ENCODE measurements at places on chromosomes 12 and 14. TPM values are rescaled to one million over a fixed set of nuclear protein-coding genes. Genes with fewer than 3 reads are reported as not detected.

GRCh38 chr12:5520037-5520436 lies 88.1 kb downstream of the NTF3 start:
- H3K4me1 ChIP-seq, result peaks cover 22% of the 10 kb centered on the region
- DNase-seq, result no peak
- no peak overlapping the region for H3K27ac ChIP-seq

- peak; percentile 74 for DNase-seq
- no peak overlapping the region for H3K27ac ChIP-seq
- no peaks in the 10 kb centered on the region for H3K36me3 ChIP-seq
Measured at GRCh38 chr12:2691006-2691344, 103.8 kb upstream of the FKBP4 start.

DNA sequence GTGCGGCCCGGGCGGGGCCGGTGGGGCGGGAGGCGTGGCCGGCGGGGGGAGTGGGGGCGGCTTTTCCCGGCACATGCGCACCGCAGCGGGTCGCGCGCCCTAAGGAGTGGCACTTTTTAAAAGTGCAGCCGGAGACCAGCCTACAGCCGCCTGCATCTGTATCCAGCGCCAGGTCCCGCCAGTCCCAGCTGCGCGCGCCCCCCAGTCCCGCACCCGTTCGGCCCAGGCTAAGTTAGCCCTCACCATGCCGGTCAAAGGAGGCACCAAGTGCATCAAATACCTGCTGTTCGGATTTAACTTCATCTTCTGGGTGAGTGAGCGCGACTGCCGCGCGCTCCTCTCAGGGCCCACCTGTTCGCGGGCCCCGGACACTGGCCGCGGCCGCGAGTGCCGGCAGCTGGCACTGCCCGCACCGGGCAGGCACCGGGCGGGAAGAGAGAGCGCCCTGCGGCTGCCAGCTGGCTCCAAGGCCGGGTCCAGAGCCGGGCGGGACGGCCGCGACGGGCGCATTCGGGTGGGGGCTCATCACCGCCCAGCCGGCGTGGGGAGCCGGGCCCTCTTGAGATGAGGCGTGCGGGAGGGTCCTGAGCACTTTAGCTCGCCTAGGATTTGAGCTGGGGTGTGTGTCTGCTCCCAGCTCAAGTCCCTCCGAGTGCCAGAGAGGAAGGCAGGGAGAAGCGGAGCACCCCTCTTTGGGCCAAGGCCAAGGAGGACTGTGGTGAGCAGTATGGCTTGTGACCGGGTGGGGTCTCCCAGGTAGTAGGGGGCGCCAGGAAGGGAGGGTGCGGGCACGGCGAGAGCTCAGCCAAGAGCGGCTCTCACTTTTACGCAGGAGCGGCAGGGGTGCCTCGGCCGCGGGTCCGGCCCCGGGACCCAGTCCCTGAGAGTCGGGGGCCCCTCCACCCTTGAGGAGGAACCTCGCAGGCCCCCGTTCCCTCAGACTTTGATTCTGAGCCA lies at the start of gene CD9:
Gene CD9, plus strand, starts transcription at position 145 of the 957 bp plus-strand sequence. Its CDS starts 100 bp downstream, at position 245.
- H3K4me3 ChIP-seq, result peak within 1 kb of the TSS; percentile 65
- H3K4me1 ChIP-seq, result peaks cover 38% of the 10 kb centered on the region
- peaks cover 71% of the 10 kb centered on the region for H3K27me3 ChIP-seq
- no peaks in the 10 kb centered on the region for H3K36me3 ChIP-seq
- peak; percentile 63 for DNase-seq

- DNase-seq, result no peak
- no peak overlapping the region for H3K27ac ChIP-seq
- peaks cover 4% of the 10 kb centered on the region for H3K4me1 ChIP-seq
- no peaks in the 10 kb centered on the region for H3K27me3 ChIP-seq
Measured at GRCh38 chr12:130457215-130457614, 119.5 kb downstream of the PIWIL1 start.

GRCh38 chr12:6964605-6965025 lies 5.8 kb downstream of the PHB2 start:
- no peak for DNase-seq
- peaks cover 27% of the 10 kb centered on the region for H3K4me1 ChIP-seq
- H3K36me3 ChIP-seq, result no peaks in the 10 kb centered on the region
- no peak overlapping the region for H3K4me3 ChIP-seq

DNA sequence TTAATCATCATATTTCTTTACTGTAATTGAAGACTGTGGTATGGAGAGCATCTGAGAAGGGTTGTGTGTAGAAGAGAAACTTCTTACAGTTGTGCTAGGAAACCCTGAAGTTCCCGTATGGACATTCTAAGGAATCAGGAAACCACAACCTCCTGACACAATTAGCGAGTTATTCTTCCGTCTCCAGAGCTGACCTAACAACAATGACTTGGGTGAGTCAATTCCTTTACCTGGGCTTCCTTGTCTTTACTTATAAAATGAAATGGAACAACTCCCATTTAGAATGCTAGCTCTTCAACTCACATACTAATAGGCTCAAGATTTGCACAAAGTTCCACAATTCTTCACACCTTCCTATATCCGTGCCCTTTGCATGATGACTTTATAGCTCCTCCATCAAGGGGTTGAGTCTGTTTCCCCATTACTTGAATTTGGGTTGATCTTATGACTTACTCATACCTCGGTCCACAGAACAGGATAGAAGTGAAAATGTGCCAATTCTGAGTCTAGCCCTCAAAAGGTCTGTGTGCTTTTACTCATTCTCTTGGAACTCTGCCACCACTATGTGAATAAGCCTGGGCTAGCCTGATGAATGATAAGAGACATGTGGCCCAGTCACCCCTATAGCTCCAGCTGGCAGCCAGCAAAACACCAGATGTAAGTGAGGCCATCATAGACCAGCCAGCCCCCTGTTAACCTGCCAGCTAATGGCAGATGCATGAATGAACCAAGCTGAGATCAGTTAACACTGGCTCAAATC lies 459.4 kb downstream of the ETNK1 start:
- H3K27ac ChIP-seq, result no peak overlapping the region
- no peaks in the 10 kb centered on the region for H3K36me3 ChIP-seq
- DNase-seq, result no peak
- H3K4me3 ChIP-seq, result no peak overlapping the region

DNA sequence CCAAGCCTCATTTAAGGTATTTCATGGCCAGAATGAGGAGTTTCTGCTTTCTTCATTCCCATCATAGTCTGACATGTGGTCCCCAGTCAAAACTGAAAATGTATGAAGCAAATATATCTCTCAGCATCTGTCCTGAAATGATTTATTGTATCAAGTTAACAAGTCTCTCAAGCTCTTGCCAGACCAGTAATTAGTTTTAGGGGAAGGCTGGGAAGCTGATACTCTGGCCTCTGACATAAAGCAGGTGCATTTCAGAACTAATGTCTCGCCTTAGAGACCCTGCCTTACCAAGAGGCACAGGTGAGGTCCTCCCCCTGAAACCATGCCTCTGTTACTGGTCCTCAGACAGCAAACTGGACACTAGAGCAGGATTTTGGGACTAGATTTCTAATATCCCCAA lies 266.5 kb downstream of the SLC15A4 start:
- H3K4me3 ChIP-seq, result no peak overlapping the region
- DNase-seq, result no peak
- H3K36me3 ChIP-seq, result no peaks in the 10 kb centered on the region
- H3K27ac ChIP-seq, result no peak overlapping the region

GRCh38 chr12:68924546-68924945 lies 8.4 kb downstream of the CPM start:
- H3K36me3 ChIP-seq, result no peaks in the 10 kb centered on the region
- H3K4me1 ChIP-seq, result no peaks in the 10 kb centered on the region
- H3K27me3 ChIP-seq, result no peaks in the 10 kb centered on the region
- DNase-seq, result no peak
- no peak overlapping the region for H3K4me3 ChIP-seq

GRCh38 chr14:53710615-53711014 lies 246.0 kb downstream of the BMP4 start:
- no peak overlapping the region for H3K4me3 ChIP-seq
- H3K27ac ChIP-seq, result no peak overlapping the region
- H3K27me3 ChIP-seq, result no peaks in the 10 kb centered on the region
- no peak for DNase-seq

DNA sequence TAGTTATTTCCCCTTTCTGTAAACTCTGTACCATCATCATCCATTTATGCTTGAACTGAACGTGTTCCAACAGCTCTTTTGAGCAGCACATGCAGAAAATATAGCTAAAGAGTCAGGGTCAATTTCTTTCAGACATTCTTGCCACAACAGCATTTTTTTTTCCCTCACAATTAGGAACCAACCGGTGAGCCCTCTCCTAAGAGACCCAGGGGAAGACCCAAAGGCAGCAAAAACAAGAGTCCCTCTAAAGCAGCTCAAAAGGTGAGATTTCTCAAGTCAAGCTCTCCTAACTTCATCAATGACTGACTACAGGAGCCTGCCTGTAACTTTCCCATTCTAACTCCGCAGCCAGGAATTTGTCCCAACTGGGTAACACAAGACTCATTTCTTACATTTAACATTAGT lies 3.5 kb downstream of the HMGA2 start:
- H3K4me1 ChIP-seq, result peaks cover 24% of the 10 kb centered on the region
- H3K27ac ChIP-seq, result no peak overlapping the region
- DNase-seq, result peak; percentile 40
- H3K36me3 ChIP-seq, result peaks cover 15% of the 10 kb centered on the region
- peak overlapping the region; percentile 73 for H3K4me3 ChIP-seq
- H3K27me3 ChIP-seq, result no peaks in the 10 kb centered on the region

DNA sequence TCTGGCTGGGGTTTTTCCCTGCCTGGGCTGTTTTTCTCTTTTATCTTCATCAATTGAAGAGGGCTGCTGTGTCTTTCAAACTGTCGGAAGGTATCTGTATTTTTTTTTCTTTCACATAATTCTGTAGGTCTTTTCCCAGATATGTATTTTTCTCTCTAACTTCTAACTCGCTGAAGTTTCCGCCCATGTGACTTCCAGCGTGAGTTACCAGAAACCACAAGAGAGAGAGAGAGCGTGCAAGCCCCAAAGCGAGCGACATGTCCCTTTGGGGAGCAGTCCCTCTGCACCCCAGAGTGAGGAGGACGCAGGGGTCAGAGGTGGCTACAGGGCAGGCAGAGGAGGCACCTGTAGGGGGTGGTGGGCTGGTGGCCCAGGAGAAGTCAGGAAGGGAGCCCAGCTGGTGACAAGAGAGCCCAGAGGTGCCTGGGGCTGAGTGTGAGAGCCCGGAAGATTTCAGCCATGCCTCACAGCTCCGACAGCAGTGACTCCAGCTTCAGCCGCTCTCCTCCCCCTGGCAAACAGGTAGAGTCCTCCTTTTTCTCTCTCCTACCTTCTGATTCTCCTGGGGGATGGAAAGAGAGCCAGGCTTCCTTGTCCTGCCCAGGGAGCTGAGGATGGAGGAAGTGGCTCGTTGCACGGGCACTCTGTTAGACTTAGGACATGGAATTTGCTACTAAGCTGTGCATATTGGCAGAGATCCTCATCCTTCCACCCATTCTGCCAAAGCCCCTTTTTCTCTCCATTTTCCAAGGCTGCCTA lies at the start of gene BATF:
Gene BATF, plus strand, starts transcription at position 246 of the 759 bp plus-strand sequence. Its CDS starts 214 bp downstream, at position 460.
- no peak within 1 kb of the TSS for H3K27ac ChIP-seq
- no peaks in the 10 kb centered on the region for H3K27me3 ChIP-seq
- peaks cover 4% of the 10 kb centered on the region for H3K4me1 ChIP-seq
- no peak for DNase-seq
- H3K36me3 ChIP-seq, result no peaks in the 10 kb centered on the region
- H3K4me3 ChIP-seq, result no peak within 1 kb of the TSS

RTL1 gene
- total RNA-seq, result 0.15 TPM

GPX2 gene
- not detected for total RNA-seq

SMARCC2 gene
- 103 TPM for total RNA-seq

FOXN4 gene
- total RNA-seq, result not detected

Measured in neural progenitor cell (in vitro differentiated cells).